ENCODE measurements at places on chromosomes 3 and 15.

DNA sequence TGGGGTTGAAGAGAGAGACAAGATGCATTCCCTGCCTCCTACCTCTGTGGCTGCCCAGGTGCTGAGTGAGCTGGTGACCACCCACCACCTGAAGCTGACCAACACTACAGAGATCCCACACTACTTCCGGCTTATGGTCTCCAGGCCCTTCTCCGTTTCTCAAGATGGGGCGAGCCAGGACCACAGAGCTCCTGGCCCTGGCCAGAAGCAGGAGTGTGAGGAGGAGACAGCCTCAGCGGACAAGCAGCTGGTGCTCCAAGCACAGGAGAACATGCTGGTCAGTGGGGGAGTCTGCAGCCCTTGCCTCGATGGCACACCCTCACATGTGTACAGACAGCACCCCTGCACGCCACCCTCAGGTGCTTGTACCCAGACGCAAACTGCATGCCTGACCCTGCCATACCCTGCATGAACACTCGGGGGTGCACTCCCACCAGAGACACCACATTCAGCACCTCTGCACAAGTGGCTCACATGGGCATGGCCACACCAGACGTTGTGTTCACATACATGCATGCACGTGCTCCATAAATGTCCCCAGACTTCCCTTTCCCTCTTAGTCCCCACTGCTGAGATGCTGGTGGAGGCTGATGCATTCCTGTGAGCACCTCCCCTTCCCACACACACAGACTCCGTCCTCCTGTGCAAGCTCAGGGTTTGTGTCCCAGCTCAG lies 19.0 kb downstream of the ACAA1 start:
- peak; percentile 64 for DNase-seq

DNA sequence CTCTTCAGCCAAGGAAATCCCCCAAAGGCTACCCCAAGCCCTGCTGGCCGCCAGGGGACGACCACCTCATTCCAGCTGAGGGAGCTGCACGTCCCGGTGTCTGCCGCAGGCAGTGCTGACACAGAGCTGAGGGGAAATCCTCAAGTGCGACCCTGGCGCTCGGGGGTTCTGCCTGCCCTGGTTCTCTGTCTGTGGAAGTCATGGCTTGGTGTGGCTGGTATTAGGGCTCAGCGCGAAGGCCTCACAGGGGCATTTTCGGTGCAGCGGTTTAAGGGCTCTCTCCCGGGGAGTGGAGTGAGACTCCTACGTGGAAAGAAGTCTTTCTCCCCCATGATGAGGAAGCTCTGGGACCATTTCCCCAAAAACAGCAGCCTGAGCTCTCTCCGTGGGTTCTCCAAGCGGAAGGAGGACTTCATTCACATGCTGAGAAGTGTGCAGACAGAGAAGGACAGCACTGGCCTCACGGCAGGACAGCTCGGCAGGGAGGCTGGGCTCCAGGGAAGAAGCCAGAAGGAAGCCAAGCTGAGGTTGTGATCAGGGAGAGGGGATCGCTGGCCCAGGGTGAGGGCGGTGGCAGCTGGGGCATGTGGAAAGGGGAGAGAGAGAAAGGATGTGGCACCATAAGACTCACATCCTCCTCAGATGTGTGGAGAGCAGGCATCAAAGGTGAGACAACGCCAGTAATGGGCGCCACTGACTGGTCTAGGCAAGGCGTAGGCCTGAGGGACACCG lies 48.6 kb downstream of the KLF15 start:
- DNase-seq, result no peak

DNA sequence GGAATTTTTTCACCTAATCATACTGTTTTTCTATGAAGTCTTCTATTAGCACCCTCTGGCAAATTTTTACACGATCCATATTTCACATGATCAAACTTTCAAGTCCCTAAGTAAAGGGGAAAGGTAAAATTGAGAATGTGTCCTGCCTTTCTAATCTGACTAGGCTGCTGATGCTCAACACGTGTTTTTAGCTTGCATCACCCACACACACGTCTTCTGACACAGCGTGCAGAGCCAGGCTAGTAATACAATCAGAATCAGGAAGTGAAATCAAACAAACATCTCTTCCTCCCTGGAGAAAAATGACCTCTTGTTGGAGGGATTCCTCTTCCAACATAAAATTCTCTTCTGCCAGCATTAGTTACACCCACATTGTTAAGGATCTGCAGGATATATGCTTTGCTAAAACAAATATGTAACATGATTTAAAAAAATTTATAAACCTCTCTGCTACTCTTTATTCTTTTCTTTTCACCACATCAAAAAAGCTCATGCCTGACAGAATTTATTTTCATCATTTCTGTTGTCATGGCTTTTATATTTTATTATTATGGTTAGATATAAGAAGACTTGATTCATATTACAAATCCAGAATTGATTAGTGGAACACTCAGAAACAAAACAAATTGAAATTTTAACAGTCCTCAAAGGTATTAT lies 122.4 kb downstream of the RAP2B start:
- no peak for DNase-seq

GRCh38 chr3:173932624-173933023 lies 535.1 kb downstream of the NLGN1 start:
- no peak for DNase-seq

DNA sequence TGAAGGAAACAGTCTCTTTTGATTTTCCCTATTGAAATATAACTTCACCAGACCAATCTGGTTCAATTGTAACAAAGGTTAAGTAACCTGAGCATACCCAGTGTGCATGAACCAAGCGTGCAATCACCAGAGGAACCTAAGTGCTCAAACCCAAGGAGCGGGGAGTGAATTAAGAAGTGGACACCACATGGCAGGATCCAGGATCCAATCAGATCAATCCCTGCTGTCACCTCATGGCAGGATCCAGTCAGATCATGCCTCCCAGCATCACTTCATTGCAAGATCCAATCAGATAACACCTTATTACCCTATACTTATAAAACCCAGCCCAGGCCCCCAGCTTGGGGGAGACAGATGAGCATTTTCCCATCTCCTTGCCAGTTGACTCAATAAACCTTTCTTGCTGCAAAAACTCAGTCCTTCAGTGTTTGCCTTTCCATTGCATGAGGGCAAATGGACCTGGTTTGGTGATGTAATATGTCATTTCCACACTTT lies 38.9 kb upstream of the RNU6-1 start:
- no peak for DNase-seq
